ENCODE measurements at places on chromosomes 12 and 14.

DNA sequence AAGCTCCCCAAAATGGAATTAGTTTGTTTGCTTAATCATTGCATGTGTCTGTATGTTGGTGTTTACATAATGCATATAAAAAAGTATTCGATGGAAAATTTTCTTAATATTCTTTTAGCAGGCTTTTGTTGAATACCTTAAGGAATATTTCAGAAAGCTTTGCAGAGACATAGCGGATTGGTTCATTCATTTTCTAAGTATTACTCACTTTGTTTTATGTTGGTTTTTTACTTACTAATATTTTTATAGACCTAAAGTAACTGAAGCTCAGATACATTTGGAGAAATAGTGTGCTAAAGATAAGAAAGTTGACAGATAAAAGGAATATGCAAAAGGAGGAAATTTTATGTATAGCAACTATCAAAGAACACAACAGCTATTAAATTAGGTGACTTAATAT, 191.0 kb downstream of the ERC1 start:
- DNase-seq: no peak

DNA sequence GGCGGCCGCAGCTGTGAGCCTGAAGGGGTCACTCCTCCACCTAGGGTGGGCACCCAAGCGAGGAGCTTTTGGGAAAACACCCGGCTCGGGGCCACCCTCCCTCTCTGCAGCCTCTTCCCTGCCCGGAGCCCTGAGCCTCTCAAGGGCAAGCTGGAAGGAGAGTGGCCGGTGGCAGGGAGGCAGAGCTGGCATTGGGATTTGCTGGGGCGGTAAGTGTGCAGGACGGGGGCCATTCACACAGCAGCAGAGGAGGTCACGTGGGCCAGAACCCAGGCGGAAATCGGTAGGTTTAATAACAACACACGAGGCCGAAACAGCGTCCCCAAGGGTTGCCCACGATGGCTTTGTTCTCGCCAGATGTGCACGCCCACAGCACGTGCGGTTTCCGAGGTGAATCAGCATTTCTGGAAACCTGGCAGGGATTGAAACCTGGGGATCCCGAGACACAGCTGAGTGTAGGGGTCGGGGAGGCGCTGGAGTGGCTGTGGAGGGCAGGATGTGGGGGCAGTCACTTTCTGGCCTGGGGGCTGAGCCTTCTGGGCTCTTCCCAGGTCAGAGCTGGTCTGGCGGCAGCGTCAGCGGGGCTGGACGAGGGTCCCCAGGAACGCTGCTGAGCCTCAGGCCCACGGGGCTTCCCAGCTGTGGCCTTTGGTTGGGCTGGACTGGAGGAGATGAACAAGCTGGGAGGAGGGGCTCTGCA, 23.5 kb downstream of the NOC4L start:
- no peak for DNase-seq

DNA sequence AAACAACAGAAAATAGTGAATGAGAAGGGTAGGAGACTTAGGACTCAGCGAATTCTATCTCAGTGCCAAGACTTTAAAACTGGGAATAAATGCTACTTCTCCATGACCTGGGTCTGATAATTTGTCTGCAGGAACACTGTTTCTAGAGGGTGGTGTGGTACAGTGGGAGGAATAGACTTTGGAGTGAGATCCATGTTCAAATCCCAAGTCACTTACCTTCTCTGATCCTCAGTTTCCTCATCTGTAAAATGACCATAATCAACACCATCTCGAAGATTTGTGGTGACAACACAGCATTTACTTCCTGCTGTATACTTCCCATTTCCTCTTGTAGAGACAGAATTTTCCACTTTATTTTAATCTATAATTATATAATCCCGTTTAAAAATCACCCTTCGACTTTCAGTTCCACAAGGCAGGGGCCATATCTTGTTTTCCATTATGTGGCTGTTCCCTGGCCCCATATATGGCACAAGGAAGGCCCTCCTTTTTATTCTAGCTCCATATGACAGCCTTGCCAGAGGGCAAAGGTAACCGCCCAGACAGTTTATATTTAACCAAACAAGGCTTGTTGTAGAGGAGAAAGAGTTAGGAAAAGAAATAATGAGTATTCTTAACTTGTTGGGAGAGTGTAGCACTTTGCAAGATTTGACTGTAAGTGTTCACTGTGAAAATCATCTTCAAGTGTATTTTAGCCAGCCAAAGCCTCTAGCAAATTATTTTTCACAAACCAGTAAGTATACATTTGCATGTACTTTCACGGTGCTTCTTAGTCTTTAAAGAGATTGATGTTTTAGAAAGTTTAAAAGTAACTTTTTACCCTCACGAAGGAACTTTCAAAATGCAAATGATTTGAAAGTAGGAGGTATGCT, 243.1 kb downstream of the AKAP6 start:
- DNase-seq: no peak

GRCh38 chr14:64940336-64940910, 2.1 kb downstream of the GPX2 start:
- no peak for DNase-seq

GRCh38 chr12:77606348-77606747, 224.3 kb upstream of the NAV3 start:
- DNase-seq: no peak

- DNase-seq: no peak
Observed at GRCh38 chr12:131827961-131828534, at the start of gene MMP17. Gene MMP17, plus strand, starts transcription at chr12:131828393. Its CDS starts 102 bp downstream, at chr12:131828495.

GRCh38 chr12:26122681-26123481, 2.0 kb downstream of the BHLHE41 start:
- DNase-seq: no peak

DNA sequence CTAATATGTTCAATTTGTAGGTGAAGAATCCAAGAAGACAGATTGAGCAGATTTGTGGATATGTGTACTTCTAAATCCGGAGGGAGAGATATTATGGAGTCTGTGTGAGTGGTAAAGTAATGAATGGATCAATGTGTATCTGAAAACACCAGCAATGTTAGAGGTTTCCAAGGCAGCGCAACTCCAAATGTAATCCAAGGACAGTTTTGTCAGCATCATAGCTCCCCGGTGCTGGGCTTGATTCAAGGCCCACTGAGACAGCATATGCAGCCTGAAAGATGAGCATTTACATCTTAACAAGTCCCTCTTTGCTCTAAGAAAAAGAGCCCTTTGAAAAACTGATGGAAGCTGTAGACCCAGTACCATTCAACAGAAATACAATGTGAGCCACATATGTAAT, 38.3 kb upstream of the FRMD6 start:
- DNase-seq: no peak

DNA sequence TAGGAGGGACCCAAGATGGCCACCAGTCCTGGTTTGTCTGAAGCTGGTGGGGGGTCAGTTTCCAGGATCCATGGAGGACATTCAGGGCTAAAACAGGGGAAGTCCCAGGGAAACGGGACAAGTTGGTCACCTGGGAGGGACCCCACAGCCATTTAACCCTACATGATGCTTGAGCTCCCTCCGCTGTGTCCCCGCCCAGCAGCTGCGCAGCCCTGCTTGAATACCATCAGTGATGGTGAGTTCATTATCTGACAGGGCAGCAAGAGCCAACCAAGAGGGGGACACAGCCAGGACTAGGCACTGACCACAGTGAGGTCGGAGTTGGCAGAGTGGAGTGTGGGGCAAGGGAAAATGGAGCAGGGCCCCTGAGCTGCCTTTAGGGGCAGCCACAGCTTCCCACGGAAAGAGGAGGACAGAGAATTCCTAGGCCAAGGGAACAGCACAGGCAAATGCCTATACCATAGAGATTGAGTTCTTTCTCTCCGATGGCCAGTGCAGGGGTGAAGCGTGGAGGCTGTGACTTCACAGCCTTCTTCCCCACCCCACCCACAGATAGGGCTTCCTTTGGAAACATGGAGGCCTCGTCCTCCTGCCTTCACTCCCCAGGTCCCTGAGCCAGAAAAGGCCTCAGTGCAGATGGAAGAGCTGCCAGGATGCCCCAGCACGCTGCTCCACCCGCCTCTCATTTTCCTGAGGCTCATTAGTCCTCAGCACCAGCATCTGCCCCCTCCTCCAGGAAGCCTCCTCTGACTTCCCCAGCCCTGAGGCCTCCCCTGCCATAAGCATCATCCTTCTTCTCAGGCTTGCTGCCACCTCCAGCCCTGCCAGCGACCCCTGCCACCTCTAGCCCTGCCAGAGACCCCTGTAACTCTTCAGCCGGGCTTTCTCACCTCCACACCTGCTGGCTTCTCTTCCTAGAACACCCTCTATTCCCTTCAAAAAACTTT, 51.4 kb downstream of the CYP46A1 start:
- no peak for DNase-seq

- DNase-seq: no peak
Observed at GRCh38 chr12:125678589-125678993, 613.4 kb downstream of the AACS start.

DNA sequence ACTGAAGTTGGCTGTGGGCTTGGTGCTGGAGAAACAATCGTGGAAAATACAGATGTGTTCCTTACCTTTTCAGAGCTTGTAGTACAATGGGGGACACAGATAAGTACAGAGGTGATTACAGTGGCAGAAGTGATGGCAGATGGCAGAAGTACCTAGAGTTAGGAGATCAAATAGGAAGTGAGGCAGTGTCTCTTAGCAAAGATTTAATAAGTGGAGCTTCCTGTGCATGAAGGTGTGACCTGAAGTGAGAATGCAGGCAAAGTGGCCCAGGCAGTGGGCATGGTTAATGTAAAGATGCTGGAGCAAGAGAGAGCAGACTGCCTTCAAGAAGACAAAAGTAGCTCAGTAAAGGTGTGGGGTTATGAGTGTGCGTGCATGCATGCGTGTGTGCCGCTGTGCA, 16.0 kb downstream of the LRRK2 start:
- DNase-seq: no peak

DNA sequence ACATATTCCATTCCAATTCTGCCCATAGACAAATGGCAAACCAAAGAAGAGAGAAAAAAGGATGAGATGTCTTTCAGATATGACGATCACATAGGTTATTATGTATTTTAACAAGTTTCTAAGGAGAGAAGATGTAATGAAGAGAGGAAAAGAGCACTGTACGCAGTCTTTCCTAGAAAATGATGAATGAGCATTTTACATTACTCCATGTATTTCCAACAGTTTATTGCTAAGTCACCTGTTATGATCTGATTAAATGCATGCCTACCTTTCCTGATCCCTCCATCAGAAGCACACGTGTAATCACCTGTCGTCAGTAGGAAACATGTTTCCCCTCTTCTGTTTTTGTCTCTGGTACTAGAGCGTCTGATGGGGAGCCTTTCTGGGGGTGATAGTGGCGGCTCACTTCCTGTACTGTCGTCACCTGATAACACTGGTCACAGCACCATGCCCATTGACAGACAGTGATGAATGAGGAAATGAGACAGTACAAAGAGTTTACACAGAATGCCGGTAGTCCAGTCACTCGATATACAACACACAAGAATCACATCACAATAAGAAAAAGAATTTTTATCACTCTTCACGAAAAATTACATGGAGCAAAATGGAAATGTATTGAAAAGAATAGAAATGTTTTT, 161.6 kb downstream of the KCNC2 start:
- DNase-seq: no peak

GRCh38 chr12:5969974-5970690, 25.1 kb upstream of the ANO2 start:
- no peak for DNase-seq

GRCh38 chr12:75543529-75543928, 32.1 kb upstream of the KRR1 start:
- no peak for DNase-seq

GRCh38 chr12:131597333-131597732, 113.6 kb upstream of the SFSWAP start:
- DNase-seq: no peak

DNA sequence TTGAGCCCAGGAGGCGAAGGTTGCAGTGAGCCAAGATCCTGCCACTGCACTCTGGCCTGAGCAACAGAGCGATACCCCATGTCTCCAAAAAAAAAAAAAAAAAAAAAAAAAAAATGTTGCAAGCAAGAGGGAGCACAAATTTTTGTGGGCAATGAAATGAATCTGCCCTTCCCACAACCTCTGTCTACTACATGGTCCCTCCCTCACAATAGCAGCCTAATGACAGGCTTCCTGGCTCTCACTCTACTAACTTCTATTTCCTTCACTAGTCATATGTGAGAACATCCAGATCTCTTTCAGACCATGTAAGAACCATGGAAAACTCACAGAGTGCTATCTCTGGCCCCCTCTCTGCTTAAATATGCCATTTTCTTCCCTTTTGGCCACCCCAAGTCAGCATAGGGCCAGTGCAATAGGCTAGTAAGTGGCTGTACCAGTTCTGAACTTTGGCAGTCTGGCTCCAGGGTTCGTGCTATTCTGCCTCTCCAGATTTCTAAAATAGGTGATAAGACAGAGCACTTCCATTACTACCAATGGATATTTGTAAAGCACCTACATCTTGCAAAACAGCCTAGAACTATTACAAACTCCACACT, 7.1 kb downstream of the OSBPL8 start:
- DNase-seq: no peak

DNA sequence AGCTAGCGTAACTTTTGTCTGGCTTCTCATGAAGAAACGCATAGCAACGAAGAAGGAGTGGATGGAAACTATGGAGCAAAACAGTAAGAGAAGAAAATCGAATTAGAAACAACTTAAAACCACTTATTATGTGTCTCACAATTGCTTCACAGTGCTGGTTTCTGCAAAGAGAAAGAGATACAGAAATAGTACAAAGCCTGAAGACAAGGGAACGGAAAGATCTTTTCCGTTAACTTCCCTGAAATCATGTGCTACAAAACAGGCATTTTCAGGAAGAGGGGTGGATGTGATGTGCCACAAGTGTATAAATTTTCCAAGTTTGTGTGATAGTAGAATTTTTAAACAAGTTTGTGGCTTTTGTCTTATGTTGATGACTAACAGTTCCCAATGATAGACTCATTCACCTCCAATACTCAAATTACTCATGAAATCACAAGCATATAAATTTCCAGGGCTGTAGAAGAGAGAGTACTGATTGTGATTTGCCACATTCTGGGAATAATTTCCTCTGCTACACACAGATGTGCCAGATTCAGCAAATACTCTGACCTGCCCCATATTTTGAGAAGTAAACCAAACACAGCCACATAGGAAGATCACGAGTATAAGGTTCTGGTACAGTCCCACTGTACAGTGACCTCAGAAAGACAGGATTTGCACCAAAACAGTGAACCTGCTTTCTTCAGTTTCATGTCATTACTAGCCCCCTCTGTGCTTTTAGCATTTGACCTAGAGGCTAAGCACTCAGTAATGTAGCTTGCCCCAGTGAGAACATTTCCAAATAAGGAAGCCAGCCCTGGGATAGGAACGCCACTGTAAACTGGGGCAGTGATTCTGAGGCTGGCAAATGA, 41.4 kb upstream of the PPFIA2 start:
- DNase-seq: no peak
